ENCODE measurements at places on chromosomes 4 and X.
A peak's percentile ranks its signal among the peaks of the same experiment; 100 is the strongest.

DNA sequence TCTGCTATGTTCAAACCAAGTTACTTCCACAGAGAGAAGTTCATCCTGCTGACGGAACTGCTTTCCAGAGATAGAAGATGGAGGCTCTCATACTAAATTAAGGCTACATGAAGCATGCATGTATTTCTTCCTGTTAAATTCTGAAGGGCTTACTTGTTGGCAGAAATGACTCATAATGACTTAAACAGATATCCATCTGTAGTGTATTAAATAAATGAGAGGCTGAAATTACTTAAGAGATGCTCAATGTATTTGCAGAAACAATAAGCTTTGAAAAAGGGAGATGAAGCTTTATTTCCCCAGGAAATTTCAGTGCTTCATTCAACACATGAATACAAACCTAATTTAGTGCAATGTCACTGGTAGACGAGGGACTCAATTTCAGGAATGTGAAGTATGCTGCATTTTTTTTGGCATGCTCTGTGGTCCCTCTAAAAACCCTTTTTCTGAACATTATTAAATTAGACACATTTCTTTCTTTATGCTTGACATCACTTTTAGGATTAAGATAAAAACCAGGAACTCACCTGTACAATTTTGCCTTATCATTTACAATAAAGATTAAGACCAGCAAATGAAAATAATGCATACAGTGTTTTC, 759.1 kb upstream of the POU3F4 start:
- no peak for DNase-seq

DNA sequence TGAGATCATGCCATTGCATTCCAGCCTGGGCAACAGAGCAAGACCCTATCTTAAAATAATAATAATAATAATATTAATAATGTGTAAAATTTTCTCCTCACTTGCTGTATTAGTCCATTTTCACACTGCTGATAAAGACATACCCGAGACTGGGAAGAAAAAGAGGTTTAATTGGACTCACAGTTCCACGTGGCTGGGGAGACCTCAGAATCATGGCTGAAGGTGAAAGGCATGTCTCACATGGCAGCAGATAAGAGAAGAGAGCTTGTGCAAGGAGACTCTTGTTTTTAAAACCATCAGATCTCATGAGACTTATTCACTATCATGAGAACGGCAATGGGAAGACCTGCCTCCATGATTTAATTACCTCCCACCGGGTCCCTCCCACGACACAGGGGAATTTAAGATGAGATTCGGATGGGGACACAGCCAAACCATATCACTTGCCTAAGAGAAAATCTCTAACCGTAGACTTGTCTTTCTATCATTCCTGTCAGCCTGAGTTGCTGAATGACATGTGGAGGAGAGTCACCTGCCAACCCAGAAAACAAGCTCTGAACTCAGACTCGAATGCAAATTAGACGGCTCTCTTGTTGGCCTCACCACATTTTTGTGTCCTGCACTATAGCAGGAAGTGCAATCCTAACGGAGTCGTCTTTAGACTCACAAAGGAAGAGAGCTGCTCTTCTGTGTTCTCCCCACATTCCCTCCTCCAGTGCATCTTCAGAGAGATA, 51.9 kb upstream of the DCTD start:
- DNase-seq = no peak

DNA sequence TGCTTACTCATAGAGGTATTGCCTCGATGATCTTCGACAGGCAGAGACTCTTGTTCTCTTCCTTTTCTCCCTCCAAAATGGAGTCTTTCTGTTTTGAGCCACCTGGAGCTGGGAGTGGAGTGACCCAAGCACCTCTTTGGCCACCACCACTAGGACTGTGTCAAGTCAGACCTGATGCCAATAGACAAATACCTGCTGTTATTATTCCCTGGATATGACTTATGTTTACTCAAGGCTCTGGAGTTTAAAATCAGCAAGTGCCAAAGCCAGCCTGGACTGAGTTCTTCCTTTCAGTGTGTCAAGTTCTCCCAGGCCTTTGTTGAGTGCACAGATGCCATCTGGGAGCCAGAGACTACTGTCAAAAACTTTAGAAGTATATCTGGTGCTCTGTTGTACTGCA, 130.2 kb upstream of the SLC6A14 start:
- no peak for DNase-seq

- no peak for DNase-seq
Measured at GRCh38 chr4:28388471-28388870, 1527.8 kb downstream of the STIM2 start.

DNA sequence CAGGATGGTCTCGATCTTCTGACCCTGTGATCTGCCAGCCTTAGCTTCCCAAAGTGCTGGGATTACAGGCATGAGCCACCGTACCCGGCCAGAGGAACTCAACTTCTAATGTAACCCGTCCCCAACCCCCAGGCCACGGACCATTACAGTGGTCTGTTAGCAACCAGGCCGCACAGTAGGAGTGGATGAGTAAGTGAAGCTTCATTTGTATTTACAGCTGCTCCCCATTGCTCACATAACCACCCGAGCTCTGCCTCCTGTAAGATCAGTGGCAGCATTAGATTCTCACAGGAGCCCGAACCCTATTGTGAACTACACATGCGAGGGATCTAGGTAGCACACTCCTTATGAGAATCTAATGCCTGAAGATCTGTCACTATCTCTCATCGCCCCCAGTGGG, 119.6 kb downstream of the SHROOM3 start:
- DNase-seq = no peak

GRCh38 chr4:121253961-121254360, 89.8 kb upstream of the TNIP3 start:
- DNase-seq = no peak

GRCh38 chr4:28226962-28227361, 1366.3 kb downstream of the STIM2 start:
- no peak for DNase-seq

- DNase-seq = no peak
Measured at GRCh38 chr4:137267024-137267423, 265.3 kb downstream of the PCDH18 start.

DNA sequence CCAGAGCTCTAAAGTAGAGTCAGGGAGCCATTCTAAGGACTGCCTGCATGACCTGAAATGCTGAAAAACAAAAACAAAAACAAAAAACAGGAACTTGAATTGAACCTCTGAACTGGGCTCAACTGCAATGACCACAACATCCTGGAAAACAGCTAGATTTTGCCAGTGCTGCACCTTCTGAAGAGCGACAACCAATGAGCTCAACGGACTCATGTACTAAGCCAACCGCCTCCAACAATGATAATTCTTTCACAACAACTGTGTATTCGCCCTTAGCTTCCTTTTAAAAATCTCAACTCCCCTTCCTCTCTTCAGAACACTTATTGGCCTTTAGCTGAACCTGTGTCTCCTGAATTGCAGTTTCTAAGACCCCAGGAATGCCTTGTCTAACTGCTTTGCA, 69.8 kb downstream of the HAUS3 start:
- DNase-seq = no peak

DNA sequence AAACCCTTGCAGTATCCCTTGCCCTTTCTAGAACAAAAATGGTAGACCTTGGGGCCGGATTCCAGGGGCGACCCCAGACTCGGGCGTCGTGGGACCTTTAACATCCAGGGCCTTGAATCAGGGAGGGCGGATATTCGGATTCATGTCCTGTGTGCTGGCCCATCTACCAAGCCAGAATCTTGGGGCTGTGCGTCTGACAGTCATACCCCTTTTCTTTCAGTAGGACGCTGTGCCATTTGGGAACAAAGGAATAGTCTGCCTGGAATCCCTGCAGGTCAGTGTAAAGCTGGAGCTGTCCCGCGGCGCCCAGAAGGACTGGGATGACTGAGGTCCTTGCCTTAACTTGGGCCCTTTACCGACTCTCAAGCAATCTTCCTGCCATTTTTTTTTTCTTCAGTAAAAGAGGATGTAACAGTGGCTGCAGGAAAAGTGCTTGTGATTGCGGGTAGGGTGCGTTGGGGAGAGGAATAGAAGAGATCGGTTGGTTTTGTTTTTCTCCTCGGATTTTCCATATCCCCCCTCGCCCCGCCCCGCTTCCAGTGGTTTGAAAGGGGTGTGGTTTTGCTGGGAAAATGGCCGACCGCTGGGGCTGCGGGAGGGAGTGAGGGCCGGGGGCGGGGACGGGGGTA, 518 bp downstream of the ARMCX1 start:
- no peak for DNase-seq

- DNase-seq = peak; percentile 12
Measured at GRCh38 chr4:112099701-112100297, 45.5 kb upstream of the FAM241A start.

DNA sequence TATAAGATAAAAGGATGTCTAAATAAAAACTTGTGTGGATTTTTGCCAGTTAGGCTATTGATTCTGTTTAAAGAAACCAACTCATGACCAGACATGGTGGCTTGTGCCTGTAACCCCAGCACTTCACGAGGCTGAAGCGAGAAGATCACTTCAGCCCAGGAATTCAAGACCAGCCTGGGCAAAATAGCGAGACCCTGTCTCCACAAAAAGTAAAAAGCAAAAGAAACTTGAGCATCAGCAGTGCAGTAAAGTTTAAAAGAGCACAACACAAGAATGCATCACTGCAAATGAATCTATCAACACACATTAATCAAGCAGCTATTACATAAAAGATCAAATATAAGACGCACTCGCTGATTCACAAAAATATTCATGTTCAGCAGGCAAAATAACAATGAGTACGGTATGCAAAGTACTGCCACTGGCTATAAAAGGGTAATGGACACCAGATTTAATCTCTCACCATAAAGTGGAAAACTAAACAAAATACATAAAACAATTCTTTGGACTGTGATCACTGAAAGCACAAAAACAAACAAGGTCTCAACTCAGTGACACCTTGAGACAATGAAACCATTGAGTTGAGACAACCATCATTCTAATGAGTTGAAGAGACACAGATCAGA, 41.3 kb downstream of the LRBA start:
- no peak for DNase-seq

DNA sequence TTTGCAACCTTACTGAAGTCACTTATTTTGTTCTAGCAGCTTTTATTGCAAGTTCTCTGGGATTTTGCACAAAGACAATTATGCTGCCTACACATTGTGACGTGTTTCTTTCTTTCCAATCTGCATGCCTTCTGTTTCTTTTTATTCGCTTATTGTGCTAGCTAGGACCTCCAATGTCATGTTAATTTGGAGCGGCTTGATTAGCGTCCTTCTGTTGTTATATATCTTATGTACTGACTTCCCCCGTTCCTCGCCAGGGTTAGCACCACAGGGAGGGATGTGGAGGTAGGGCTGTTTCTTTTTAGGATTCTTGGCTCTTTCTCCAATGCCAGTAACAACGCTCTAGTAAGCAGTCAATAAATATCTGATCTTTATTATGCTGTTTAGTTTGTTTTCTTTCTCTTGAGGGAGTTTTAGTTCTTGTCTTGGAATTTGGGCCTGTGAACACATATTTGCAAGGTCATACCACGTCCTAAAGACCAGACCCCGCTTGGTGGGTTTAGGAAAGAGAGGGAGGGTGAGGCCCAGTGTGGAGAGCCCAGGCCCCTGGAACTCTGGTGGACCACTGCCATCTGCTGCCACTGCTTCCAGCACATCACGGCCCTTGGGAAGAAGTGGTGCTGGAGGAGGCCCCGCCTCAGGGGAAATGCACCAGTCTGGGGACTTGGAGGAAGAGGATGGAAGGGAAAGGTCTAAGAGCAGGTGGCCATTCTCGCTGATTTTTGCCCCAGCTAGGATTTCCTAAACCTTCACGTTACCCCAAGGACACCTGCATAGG, 129.1 kb downstream of the TRIML1 start:
- no peak for DNase-seq

GRCh38 chr4:138458751-138459150, 216.6 kb upstream of the SLC7A11 start:
- no peak for DNase-seq

GRCh38 chr4:56315041-56315440, 72.2 kb downstream of the AASDH start:
- no peak for DNase-seq

GRCh38 chrX:8242431-8243020, 71.5 kb upstream of the VCX2 start:
- no peak for DNase-seq

DNA sequence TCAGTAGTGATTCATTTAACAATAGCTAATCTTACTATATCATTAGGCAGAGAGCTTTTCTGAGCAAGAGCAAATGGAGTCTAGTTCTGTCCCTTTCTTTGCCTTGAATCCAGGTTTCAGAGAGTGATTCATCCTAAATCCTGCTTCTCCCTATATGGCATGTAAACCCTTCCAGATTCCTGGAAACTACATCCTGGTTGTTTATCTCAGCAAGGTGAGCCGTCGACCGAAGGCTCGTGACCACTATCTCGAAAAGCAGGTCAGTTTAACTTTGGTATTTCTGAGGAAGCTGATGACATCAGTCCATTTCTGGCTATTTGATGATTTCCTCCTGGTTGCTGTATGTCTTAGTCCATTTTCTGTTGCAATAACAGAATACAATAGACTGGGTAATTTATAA, 40.7 kb upstream of the ERVMER34-1 start:
- DNase-seq = no peak

DNA sequence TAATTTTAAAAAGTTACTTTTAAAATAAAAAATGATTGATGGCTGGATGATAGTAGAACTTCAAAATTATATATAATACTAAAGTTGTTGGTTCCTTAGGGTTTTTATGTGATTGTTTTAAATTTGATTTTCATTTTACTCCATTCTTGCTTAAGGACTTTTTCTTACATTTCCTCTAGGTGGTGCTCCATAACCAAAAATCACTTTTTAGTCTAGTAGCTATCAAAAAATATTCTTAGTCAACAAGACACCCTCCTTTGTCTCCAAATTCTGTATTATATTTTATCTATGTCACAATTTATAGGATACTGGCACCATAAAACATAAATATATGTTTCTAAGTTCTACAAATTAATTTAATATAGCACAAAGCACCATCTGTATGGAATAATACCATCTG, 67.2 kb upstream of the BRWD3 start:
- no peak for DNase-seq

DNA sequence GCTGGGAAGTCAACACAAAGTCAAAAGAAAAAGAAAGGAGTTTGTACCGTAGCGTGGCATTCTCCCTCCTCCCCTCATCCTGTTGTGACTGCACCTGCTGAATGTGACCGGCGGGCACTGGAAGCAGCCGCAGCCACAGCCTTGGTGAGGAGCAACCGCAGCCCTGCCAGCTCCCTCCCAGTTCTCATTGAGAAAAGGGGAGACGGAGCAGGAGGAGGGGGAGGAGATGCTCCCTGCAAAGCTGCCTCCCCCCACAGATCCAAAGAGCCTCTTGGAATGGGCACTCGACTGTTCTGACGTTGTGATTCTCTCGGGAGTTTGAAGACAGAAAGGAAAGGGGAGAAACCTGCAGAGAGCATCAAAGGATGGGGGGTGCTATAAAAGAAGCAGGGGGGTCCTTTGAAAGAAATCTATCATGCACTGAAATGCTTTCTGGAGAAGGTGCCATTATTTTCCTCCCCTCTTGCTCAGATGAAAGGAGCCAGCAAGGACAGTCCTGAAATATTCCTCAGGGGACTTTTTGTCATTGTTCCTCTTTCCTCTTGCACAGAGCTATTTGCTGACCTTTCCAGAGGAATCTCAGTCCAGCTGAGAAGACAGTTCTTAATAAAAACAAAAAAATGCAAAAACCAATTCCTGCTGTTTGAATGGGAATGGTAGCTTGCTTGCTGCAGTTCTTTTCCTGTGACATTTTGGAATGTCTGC, 429.7 kb downstream of the MAPK10 start:
- DNase-seq = no peak

- no peak for DNase-seq
Measured at GRCh38 chr4:610411-611261, 14.7 kb upstream of the PDE6B start.

GRCh38 chr4:94852616-94853015, 94.9 kb downstream of the BMPR1B start:
- no peak for DNase-seq

Measured in GF-D8 (cell line).